ENCODE measurements at places on chromosomes 4 and X.

- DNase-seq, result no peak
Observed at GRCh38 chr4:142708231-142708630, 137.9 kb downstream of the INPP4B start.

- no peak for DNase-seq
Observed at GRCh38 chr4:10703766-10704429, 19.3 kb upstream of the CLNK start.

GRCh38 chrX:103644125-103644524 is 15.3 kb downstream of the TCEAL1 start:
- DNase-seq, result no peak

DNA sequence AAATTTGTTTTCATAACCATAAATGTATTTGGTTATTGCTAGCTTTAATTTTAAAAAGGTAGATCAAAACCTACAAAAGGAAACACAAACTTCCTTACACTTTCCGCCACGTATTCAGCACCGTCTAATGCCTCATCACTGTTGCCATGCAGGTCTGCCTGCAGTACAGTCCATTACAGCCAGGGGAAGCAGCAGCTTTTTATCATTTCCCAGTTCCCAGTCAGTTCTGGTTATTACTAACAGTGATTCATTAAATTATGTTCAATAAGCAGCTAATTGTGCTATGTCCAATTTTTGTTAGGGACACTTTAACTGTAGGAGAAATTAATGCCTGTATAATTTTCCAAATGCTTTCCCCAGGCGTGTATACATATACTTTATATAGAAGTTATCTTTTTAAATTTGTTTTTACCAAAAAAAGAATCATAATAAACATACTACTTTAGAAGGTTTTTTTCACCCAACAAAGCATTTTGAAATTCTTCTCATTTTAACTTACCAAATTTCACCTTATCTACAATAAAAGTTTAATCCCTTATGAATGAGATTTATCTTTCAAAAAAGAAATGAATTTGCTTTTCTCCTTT is 93.3 kb downstream of the ANXA3 start:
- DNase-seq, result no peak

- no peak for DNase-seq
Observed at GRCh38 chrX:29687687-29688086, 527.7 kb upstream of the MAGEB2 start.

GRCh38 chrX:19804151-19804550 is 83.2 kb downstream of the SH3KBP1 start:
- no peak for DNase-seq

- no peak for DNase-seq
Observed at GRCh38 chr4:7910263-7910896, 29.3 kb downstream of the AFAP1 start.

GRCh38 chrX:109958266-109958665 is 44.6 kb upstream of the TMEM164 start:
- DNase-seq, result no peak

GRCh38 chr4:4289597-4289940 is 385 bp downstream of the LYAR start:
- DNase-seq, result no peak

GRCh38 chr4:182978152-182978827 is 61.1 kb upstream of the DCTD start:
- DNase-seq, result no peak

- DNase-seq, result no peak
Observed at GRCh38 chrX:153519569-153520286, 2.3 kb downstream of the ATP2B3 start.

- no peak for DNase-seq
Observed at GRCh38 chrX:29903360-29903759, 312.0 kb upstream of the MAGEB2 start.
